ENCODE measurements at places on chromosomes 16 and 17. TPM values are rescaled to one million over a fixed set of nuclear protein-coding genes. Genes with fewer than 3 reads are reported as not detected.

Gene TMEM92
- 0.91 TPM for total RNA-seq

Gene ZNF597
- 5.2 TPM for total RNA-seq

Gene AOC2
- total RNA-seq: 3.0 TPM

- no peak for DNase-seq
These were observed 12.8 kb downstream of the CDH16 start for GRCh38 chr16:66905633-66906539.

DNA sequence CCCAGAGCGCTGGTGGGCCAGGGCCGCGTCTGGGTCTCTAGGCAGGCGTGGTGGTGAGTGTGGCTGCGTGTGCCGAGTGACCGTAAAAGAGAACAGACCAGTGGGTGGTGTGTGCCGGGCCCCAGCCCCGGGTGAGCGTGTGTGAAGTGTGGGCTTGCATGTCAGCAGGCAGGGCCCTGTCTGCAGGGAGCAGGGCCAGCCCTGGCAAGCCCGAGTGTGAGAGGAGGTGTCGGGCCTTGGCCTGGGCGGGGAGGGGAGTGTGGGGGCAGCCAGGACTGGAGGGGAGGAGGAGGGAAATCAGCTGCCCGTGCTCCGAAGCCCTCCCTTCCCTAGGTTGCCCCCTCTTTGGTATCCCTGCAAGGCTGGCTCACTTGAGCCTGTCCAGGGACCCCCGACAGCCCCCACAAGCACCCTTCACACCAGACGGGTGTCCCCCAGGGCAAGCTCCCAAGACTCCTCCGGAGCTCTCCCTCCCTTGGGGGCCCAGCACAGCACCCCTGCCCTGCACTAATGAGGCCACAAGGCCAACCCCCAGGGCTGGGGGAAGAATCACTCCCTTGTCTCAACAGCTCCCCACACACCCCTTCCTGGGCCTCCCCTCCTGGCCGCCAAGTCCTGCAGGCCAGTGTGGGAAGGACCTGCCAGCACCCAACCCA is 1.9 kb downstream of the USH1G start:
- DNase-seq: peak; percentile 29

Gene SBK1
- total RNA-seq: 0.26 TPM

Gene TMEM88
- 38.6 TPM for total RNA-seq

DNA sequence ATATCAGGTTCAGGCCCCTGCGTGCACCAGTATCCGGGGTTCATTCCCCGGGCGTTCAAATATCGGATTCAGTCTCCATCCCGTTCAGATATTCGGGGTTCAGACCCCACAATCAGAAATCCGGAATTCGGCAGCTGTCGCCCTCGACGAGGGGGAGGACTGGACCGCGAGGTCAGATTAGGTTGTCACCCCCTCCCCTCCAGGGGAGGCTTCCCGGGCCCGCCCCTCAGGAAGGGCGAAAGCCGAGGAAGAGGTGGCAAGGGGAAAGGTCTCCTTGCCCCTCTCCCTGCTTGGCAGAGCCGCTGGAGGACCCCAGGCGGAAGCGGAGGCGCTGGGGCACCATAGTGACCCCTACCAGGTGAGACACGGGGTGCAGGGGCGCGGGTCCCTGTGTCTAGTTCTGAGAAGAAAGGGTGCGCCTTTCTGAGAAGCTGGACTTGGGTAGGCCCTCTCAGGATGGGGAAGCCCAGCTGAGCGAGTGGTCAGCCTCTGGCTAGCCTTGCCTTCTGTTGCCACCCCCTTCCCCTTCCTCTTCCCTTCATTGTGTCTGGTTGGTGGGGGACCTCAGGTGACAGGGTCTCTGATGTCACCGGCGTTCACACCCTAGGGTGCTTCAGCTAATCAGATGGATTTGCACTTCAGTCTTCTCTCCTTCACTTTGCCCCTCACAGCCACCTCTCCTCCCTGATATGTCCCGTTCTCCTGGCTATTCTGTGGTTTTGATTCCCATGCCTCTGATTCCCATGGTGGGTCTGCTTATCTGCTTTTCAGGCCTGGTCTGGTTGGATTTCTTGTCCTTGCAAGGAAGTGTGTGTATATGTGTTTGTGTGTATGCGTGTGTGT is 844 bp downstream of the TAOK2 start:
- DNase-seq: peak; percentile 38

GRCh38 chr17:2002767-2003329 is 22.3 kb downstream of the RTN4RL1 start:
- no peak for DNase-seq

- no peak for DNase-seq
These were observed 442.6 kb upstream of the HSBP1 start for GRCh38 chr16:83365166-83365565.

DNA sequence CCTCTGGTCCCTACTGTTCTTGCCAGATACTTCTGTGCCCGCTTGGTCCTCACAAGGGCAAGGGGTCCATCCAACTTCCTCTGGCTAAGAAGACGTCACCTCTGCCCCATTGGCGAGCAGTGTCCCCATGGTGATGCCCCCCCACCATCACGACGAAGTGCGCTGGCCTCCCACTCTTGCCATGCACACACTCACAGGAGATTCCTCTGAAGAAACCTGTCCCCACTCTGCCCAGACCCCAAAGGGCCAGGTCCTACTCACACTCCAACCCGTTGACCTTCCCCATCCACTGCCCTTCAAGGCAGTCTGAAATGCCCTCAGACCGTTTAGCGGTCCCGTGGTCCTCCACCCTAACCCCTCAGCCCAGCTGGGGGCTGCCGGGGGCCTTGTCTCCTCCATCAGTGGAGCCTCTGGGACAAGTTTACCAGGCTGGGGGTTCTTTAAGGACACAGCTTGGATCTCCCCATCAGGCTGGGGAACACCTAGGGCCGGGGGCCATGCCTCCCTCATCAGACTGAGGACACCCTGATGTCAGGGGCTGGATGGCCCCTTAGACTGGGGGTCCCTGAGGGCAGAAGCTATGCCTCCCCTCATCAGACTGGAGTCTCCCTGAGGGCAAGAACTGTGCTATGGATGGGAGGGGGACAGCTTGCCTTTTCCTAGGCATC is 6.5 kb downstream of the NXPH3 start:
- no peak for DNase-seq

- no peak for DNase-seq
These were observed 34.3 kb downstream of the STAT5B start for GRCh38 chr17:42241871-42242270.

Gene RAB37
- under 0.01 TPM for total RNA-seq

GRCh38 chr16:88642881-88643643 is 4.7 kb downstream of the IL17C start:
- no peak for DNase-seq

DNA sequence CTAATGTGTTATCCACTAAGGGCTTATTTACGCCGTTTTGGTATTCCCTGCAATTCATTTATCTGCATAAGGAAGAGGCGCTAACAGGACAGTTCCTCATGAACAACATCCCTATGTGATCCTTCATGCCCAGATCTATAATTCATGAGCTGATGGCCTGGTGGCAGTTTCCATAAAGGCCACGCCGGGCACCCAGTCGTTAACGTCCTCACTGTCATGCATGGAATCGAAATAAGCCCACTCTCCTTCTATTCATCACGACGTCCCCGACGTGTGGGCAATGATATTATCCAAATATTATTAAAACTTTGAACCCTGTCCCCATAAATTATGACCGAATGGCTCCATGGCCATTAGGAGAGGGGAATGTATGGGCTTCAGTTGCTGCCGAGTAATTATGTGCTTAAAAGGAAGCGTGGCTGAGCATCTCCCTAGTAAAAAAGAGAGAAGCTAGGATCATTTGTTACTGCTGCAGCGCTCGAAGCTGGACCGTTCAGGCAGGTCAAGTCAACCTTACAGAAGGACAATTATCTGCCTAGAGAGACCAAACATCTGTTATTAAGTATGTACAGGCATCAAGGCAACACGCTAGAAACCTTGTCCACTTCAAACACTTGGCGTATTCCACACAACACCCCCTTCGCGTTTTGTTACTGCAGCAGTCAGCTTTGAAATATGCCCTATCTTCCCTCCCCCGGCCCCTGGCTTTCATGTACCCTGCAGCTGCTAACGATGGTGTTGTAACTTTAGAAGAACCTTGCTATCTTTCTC is 94.0 kb upstream of the SALL1 start:
- peak; percentile 93 for DNase-seq

Gene GRAPL
- total RNA-seq: 9.5 TPM

Gene SCARF1
- total RNA-seq: 20.9 TPM

Gene GALNS
- 3.3 TPM for total RNA-seq

GRCh38 chr16:81939164-81940056 is 71.9 kb downstream of the SDR42E1 start:
- no peak for DNase-seq

DNA sequence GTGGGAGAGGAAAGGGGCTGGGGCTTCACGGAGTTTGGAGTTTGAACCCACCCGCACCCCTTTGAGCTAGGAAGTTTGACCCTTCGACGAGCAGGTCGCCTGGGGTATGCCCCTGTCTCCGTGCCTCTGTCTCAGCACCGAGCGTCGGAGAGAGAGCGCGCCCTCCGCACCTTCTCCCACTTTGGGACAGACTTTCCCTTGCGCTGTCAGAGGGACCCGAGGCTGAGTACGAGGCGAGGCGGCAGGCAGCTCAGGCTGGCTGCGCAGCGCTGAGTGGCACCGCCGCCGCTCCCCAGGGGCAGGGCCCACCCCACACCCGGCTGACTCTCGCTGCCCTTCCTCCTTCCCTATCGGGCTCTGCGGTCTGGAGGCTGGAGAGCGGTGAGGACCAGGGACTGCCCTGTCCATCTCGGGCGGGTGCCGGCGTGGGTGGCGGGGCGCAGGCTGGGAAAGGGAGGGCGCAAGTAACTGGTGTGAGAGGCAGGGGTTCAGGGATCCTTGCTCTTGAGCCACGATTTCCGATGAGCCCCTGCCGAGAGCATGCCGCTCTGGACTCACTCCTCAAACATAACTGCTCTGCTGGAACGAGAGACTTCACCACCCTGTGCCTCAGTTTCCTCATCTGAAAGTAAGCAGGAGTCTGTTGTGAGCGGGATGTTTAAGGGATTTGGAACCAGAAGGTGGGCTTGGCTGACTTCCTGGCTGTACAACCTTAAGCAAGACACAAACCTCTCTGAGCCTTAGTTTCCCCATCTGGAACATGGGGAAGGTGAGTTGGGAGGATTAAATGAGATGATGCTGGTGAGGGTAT is 981 bp downstream of the BEAN1 start:
- no peak for DNase-seq

DNA sequence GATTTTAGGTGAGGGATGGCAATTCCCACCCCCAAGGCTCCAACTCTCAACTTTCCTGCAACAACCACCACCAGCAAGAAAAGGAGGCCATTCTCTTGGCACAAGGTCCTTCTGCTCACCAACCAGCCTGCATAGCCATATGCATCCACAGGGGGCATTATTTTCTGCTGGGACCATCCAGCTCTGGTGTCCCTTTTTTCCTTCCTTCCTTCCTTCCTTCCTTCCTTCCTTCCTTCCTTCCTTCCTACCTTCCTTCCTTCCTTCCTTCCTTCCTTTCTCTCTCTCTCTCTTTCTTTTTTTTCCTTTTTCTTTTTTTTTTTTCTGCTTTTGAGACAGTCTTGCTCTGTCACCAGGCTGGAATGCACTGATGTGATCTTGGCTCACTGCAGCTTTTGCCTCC is 21.1 kb upstream of the COX10 start:
- DNase-seq: no peak

- no peak for DNase-seq
These were observed 22.4 kb upstream of the MNT start for GRCh38 chr17:2423271-2423670.

DNA sequence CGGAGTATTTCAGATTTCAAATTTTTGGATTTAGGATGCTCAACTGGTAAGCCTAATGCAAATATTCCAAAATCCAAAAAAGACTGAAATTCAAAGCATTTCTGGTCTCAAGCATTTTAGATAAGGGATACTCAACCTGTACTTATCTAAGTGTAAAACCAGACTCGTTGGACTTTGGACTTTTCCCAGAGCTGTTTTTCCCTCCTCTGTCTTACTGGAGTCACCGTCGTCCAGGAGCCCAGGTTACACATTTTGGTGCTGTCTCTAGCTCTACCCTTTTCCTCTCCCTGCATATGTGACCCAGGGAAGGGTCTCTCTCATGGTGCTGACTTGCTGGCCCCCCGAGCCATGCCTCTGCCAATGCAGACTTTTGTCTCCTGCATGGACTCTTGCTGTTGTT is 46.0 kb upstream of the MMP2 start:
- DNase-seq: no peak

- no peak for DNase-seq
These were observed 38.2 kb downstream of the PSME3IP1 start for GRCh38 chr16:57147381-57148221.

DNA sequence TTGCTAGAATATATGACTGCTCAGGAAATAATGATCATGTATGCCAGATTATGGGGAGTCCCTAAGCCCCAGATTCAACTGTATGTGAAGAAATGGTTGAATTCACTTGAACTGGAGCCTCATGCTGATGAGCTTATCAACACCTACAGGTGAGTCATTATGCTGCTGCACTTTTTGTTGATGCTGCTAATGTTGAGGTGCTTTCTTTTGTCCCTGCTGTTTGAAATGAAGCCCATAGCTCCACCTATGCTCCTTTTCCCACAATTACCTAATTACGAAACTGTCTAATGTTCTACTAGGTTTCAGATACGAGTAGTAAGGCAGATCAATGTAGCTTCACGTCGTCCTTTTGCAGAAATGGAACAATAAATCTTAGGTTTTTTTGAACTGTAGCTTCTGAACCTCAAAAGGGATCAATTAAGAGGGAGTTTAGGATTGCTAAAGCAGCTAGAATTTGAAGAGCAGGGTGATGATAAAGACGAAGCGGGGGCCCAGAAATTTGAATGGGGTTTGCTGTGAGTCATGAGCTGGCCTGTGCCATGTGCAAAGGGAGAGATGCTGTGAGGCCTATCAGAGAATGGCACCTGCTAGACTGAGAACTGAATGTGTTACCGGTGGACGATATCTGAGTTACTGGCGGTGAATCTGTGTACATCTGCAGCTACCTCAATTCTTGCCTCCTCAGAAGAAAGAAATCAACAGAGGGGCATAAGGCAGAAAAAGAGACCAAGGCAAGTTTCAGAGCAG is 6.1 kb upstream of the UQCRC2 start:
- no peak for DNase-seq

Gene SLC9A5
- total RNA-seq: 1.3 TPM

GRCh38 chr17:29590411-29591145 is 1.1 kb upstream of the GIT1 start:
- peak; percentile 54 for DNase-seq

DNA sequence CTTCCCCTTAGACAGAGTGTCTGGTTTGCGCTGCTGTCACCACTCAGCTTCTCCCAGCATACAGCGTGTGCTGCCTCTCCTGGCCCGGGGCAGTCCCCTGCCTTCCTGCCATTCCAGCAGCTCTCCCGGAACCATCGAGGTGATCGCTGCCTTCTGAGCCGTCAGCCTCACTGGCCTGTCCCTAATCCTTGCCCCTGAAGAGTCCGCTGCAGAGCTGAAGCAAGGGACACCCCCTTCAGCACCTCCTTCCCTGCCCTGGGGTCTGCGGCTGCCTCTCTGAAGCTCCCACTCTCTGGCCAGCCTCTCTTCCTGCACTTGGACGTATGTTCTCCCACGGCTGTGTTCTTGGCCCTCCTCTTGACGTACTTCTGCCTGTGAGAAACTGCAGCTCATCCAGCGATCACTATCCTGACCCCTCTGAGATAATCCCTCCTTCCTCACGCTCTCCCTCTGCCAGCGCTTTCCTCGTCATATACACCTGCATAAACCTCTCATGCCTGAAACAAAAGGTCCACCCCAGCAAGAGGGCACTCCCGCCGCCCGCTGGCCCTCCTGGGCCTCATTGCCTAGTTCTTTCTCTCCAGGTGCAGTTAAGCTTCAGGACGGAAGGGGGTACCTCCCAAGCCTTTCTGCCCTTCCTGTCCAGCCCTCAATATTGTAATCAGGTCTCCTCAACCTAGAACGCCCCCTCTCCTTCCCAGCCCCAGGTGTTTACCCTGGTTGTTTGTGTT is 220.6 kb upstream of the CHMP6 start:
- no peak for DNase-seq
